ENCODE measurements at places on chromosomes 16 and 17.

- no peak for DNase-seq
These were observed 5.6 kb upstream of the RNPS1 start for GRCh38 chr16:2273484-2273883.

- no peak for DNase-seq
These were observed 247.3 kb upstream of the RPL38 start for GRCh38 chr17:73956169-73956568.

DNA sequence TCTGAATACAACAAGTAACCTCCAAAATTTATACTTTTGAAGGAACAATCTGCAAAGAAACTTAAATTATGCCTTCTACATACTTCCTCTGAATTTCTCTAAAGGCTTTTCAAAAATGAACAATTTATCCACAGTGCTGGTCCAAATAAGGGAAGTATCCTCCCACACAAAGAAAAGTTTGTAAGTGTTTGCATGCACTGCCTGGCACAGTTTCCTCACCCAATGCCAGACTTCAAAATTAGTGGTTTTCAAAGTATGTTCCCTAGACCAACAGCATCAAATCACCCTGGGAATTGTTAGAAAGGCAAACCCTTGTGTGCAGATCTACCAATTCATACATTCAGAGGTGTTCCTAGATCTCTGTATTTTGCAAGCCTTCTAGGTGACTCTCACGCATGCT is 82.5 kb downstream of the PCTP start:
- no peak for DNase-seq

DNA sequence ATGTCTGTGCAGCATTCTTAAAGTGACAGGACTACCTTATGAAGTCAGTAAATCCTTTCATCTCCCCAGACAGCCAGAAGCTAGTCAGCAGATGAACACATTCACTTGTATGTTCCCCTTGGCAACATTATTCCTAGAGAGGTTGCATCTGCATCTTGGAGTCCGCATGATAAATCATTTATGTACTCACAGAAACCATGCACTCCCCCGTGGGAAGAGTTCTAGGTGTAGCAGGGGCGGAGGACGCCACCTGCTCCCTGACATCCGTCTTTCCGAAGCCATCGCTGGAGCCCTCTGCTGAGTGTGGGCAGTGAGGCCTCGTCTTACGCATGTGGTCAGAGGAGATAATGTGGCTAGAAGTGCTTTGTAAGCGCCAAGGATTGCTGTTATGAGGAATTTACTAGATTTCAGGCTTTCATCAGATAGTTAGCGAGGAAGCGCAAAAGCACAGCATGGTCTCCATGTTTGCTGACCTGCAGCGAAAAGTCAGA is 144.5 kb downstream of the RPTOR start:
- no peak for DNase-seq

GRCh38 chr17:17349724-17350106 is 46.5 kb downstream of the NT5M start:
- no peak for DNase-seq

DNA sequence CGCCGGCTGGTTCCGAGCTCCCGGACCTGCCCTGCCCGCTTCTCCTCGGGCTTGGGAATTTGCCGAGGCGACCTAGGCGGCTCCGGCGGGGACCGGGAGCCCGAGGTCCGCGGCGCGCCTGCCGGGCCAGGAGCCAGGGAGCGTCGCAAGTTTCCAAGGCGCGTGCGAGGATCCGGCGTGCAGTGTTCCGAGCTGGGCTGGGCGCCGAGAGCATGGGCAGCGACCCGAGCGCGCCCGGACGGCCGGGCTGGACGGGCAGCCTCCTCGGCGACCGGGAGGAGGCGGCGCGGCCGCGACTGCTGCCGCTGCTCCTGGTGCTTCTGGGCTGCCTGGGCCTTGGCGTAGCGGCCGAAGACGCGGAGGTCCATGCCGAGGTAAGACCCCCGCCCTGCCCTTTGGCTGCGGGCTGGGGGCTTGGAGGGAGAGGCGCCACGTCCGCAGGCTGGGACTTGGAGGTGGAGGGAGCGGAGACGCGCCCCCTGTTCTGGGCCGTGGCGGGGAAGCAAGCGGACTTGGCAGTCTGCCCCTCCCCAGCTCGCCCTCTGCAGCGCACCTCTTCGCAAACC is 668 bp downstream of the MMP15 start:
- no peak for DNase-seq

DNA sequence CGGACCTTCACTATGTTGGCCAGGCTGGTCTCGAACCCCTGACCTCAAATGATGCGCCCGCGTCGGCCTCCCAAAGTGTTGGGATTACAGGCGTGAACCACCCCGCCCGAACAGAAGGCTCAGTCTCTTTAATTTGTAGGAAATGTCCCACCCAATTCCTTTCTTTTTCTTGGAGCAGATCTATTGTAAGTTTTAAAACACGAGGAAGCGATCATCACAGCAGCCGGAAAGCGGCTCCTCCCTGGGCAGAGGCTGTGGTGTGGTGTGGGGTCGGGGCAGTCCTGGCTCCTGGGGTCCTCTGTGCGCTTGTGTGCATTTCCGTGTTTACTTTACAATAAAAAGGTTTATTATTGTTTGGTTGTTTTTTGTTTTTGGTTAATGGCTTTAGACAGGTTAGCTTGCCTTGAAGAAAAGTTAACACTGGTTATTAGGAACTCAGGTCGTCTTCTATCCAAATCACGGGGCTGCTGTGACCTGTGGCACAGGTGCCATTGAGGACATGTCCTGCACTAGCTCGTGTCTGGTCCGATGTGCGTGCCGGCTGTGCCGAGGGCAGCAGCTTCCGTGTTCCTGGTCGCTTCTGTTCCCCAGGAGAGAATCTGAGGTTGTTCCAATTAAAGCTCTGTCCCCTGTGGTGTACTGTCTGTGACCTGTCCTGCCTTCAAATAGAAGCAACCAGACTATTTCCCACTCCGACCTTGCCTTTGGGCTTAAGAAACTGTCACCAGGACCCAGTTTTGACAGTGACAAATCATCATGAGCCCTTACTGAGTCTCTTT is 83.1 kb downstream of the SEC14L1 start:
- no peak for DNase-seq

GRCh38 chr17:73973586-73974409 is 229.7 kb upstream of the RPL38 start:
- DNase-seq = no peak

DNA sequence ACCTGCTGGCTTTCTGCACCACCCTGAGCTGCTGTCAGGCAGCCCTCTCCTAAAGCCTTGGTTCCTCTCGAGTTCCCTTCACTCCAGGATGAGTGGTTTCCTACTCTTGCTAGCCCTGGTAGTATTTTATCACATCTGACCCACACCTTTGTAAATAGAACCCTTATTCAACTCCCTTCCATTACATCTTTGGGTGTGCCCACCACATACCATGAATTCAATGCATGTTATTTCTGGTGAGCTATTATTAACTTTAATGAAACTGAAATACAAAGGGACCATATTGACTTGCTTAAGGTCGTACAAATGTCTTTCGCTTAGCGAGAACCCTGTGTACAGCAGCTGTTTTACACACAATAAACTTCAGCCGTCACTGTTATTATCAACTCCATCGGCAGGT is 521.3 kb downstream of the GRIN2A start:
- no peak for DNase-seq

Data from esophagus squamous epithelium (tissue), 5 donors.